Type B pancreatic cell (in vitro differentiated cells): ENCODE measurements at places on chromosomes 12 and 14.

- no peak for DNase-seq
Measured at GRCh38 chr12:68835333-68835908, 27.4 kb downstream of the MDM2 start.

DNA sequence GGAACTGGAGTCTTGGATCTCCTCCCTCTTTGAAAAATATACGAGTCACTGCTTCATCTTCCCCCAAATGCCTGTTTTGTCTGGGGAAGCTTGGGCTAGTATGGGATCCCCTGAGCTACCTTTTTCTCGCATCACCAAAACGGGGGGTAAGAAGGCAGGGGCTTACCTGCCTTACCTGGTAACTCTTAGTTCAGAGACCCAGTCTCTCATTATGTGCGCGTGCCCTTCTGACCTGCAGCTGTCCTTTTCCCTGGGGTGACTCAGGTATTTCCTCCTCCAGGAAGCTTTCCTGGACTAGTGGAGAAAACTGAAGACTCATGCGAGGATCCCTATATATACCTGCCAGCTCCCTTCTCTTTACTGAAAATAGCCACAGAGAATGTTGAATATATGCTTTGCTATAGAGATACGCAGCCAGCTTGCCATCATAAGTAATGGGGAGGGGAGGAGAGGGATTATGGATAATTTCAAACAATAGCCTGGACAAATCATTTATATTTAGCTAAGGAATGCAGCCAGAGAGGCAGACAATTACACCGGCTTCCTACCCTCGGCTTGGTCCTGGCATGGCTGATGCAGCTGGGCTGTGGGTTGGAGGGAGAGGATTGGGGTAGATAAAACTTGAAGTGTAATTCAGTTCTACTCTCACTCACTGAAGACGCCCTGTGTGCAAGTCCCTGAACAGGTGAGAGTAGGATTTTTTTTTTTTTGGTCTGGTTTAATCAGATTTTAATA is 1.1 kb downstream of the TSPAN9 start:
- no peak for DNase-seq

DNA sequence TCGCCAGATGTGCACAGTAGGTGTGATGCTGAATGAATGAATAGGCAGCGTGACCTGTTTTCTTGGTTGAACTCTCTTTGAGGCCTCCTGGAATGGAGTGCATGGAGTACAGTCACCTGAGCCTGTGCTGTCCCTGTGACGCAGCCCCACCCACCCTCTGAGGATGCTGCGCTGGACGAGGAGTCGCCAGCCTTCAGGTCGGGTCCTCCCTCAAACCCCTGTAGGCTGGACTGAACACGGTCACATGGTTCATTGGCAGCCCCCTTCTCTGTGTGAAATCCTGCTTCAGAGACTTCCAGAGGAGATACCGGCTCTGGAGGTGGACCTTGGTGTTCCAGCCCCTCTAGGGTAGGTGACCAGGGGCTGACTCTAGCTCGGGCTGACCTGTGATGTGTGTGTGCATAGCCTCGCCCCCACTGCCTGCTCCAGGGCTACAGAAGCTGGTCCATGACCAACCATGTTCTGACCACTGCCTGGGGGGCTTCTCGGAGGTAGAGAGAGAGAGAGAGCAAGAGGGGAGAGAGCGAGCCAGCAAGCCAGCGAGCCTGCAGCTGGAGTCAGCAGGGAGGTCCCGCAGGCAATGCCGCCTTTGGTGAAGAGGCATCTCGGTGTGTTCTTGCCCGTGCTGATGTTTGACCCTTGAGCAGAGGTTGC is 158.0 kb upstream of the RTL1 start:
- no peak for DNase-seq

DNA sequence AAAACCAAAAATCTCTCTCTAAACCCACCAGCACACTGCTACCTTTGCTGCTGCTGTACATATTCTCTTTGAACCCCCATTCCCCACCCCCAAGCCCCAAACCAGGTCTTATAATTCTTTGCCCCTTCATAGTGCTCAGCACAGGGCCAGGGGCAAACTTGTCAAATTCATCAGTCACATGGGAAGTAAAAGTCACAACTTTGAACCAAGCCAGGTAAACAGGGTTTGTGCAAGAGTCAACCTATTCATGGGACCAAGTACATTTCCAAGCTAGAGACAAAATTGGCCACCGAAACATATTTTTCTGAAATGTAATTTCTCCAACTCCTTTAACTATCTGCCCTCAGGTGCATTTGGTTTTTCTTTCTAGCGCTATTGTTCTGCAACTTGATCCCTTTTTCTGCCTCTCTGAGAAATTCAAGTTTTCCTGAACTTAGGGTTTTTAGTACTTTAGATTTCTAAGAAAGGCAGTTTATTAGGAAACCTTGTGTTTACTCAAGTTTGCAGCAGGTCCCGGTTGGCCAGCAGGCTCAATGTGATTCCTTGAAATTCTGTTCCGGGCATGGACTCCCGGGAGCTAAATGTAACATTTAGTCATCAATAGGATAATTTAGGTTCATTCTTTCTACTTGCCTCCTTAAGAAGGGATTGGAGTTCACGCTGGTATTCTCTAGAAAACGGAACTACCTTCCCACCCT is 230.5 kb downstream of the EFCAB11 start:
- DNase-seq, result no peak

DNA sequence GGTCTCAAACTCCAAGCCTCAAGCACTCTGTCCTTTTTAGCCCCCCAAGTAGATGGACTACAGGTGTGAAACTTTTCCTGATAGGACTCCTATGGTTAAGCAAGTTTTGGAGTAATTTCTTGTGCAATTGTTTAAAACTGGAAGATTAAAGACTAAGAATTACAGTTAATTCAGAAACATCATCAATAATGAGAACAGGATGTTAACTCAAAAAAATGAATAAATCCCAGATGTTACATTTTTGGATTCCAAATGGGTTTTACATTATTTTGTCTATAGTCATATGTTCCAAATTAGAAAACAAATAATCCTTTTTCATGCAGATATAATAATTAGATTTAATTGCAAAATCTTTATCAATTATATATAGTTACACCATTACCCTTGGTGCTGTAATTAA is 24.4 kb upstream of the KITLG start:
- DNase-seq, result no peak

DNA sequence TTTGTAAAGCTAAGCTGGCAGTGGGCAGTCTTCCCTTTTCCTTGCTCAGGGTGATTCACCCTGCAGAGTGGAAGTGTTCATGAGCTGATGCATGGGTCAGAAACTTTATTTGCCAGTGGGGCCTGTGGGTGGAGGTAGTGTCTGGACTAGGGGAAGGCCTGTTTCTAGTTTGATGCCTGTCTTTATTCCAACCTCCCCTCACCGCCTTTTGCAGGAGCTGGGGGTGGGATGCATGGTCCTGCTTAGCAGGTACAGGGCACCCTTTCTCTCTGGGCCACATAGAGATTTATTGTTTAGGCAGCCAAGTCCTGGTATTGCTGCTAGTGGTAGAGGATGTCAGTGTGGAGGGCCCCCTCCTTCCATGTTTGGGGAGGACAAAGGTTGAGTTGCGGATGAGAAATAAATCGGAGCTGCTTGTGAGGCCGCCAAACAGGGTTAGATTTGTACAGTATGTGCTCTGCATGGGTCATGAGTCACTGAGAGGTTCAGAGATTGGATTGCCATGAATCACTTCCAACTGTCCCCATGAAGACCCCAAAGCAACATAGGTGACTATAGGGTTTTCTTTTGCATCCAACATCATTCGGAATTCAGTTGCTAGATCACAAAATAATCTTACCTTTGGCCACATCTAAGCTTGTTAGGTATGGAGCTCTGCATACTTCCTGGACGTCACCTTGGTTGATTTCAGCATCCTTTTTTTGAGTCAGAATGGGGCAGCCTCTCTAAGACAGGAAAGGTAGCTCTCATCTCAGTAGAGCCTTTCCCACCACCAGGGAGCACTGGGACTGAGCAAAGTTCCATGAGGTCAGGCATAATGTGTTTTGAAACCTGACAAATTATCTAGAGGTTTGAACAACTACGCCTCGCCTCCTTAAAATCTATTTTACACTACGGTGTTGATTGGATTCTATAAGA is 8.8 kb downstream of the SMOC1 start:
- DNase-seq, result no peak

GRCh38 chr14:36947362-36947761 is 225.0 kb downstream of the SLC25A21 start:
- no peak for DNase-seq

- no peak for DNase-seq
Measured at GRCh38 chr12:67457136-67457535, 188.0 kb downstream of the CAND1 start.

- DNase-seq, result no peak
Measured at GRCh38 chr12:126204326-126204725, 1139.1 kb downstream of the AACS start.

DNA sequence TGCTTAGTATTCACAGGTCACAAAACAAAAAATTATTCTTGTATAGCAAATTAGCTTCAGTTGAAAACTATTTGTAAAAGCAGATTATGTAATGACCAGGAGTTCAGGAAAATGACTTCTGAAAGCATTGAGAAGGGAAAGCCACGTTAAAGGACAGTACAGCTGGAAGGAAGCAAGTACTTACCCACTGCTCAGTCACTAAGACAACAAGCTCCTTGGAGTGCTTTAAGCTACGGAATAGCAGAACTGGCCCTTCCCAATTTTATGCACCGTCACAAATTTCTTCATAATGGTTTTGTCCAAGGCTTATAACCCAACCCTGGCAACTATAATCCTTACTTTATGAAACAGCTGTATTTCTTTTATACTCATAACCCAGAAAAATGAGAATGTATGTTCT is 13.0 kb upstream of the SNAPC1 start:
- no peak for DNase-seq

DNA sequence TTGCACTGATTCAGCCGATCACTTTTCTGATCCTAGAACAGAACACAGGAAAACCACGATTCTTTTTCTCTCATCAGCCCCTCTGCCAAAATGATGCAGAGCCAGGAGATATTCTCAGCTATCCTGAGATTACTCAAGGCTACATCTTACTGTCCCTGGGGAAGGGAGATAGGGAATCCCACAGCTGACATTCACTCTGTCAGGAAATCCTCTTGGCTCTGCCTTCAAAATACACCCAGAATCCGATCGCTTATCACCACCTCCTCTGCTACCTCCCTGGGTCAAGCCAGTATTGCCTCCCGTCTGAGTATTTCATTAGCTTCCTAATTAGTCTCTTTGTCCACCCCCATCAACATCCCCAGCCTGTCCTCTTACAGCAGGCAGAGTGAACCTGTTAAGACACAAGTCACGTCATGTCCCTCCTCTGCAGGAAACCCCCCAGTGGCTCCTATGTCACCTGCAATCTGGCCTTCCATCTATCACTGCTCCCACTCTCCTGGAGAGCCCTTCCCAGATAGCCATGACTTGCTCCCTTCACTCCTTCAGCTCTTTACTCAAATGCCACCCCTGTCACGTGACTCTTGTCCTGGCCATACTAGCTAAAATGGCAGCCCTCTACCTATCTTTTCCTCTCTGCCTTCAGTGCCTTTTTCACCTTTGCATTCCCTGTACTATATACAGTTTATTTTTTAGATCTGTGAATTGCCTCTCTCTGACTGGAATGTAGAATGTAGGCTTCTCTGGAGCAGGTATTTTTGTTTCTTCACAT is 70.3 kb downstream of the GALNT4 start:
- no peak for DNase-seq

- no peak for DNase-seq
Measured at GRCh38 chr14:96263347-96264199, 7.6 kb downstream of the BDKRB1 start.

GRCh38 chr12:68381476-68382219 is 49.5 kb upstream of the MDM1 start:
- no peak for DNase-seq

GRCh38 chr12:109697270-109697553 is 16.4 kb upstream of the FAM222A start:
- no peak for DNase-seq

DNA sequence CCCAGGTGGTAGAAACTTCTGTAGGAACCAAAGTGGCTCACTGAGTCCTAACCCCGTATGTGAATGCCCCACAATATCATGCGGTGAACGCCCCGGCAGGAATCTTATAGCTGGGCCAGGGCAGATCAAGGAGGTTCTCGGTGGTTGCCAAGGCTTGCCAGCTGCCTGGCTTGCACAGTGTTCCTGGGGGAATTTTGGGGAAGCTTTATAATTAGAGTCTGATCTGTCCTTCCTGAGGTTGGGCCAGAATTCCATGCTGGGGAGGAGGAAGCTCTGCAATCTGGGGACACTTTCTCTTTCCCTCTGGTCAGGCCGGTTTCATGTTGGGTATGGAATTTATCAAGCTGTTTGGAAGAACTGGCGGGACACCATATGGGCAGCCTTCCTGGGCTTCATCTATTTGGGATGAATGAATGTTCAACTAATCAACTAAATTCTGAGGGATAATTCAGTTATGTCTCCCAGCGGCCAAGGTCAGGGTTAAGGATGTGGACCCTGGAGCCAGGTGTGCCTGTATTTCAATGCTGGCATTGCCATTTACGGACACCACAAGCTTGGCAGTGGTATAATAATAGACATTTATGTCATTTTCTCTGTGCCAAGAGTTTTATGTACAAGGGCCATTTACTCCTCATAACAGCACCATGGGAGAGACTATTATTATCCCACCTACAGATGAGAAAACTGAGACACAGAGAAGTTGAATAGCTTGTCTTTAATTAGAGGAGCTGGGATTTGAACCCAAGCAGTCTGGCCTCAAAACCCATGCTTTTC is 54.3 kb downstream of the SVOP start:
- no peak for DNase-seq

GRCh38 chr12:63042646-63043045 is 107.7 kb upstream of the PPM1H start:
- no peak for DNase-seq
